Dorsolateral prefrontal cortex (tissue), 122 donors: ENCODE measurements at places on chromosomes 6 and 20. TPM values are rescaled to one million over a fixed set of nuclear protein-coding genes. Genes with fewer than 3 reads are reported as not detected.

GRCh38 chr20:33443512-33444239 is at the start of gene SNTA1:
SNTA1 (minus strand) TSS chr20:33443763; CDS start chr20:33443620, 143 bp downstream.
- DNase-seq = peak; percentile 78

CRISP3 gene
- total RNA-seq = not detected

DNA sequence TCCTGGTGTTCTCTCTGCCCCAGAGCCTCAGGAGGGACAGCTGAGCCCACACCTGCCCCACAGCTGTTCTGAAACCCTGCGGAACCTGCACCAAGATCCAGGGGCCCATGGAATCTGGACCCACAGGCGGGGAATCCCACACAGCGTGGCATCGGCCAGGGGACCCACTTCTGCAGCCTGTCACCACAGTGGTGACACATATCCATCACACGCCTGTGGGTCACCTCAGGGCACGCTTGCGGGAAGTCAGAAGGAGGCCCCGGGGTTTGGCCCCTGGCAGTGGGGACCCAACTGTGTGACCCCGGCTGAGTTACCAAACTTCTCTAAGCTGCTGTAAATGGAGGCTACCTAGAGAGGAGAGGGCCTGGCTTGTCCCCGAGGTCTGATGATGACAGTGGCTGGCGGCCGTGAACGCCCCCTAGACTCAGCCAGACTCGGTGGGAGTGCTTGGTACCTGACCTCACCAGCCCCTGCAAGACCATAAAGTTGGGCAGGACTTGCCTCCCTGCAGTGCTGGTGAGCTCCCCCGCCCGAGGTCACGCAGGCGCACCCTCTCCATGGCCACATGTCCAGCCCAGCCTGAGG is 2.3 kb upstream of the HRH3 start:
- DNase-seq = no peak

RIOK1 gene
- 10.8 TPM for total RNA-seq

DNA sequence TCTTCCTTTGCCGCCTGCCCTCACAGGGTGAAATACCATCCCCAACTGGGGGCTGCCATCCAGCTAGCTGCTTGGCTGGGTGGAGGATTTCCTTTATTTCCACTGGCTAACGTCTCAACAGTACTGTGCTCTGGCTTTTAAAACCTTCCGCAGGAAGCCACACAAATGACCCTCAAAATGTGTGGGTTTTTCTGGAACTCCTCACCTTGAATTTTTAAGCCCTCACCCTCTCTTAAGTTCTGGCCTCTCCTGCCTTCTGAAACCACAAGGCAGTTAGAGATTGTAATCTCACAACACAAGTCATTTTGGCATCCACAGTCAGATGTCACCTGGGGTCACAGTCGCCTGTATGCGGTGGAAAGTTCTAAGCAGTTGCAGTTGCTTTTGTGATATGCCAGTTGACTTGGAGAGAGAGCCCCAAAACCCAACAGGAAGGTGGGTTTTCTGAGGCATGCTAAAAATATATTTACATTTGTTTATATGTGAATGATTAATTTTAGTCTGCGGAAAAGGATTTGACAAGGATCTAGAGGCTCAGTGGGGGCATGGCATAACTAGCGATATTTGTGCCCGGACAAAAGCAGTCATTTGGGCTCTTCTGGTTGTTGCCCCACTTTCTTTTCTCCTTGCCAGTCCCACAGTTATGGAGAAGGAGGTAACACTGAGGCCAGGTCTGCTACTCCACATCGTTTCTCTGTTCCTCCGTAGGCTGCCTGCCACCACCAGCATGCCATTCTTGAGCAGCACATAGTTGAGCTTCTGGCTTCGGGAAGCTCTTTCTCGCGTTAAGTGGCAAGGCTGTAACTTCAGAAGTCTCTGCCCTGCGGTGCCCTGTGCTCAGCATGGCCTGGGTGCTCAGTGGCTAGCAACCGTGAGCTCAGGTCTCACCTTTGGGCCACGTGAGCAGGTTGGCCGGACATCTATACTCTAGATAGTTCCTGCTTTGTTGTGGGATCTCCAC is 335.3 kb downstream of the CD83 start:
- DNase-seq = no peak

DNA sequence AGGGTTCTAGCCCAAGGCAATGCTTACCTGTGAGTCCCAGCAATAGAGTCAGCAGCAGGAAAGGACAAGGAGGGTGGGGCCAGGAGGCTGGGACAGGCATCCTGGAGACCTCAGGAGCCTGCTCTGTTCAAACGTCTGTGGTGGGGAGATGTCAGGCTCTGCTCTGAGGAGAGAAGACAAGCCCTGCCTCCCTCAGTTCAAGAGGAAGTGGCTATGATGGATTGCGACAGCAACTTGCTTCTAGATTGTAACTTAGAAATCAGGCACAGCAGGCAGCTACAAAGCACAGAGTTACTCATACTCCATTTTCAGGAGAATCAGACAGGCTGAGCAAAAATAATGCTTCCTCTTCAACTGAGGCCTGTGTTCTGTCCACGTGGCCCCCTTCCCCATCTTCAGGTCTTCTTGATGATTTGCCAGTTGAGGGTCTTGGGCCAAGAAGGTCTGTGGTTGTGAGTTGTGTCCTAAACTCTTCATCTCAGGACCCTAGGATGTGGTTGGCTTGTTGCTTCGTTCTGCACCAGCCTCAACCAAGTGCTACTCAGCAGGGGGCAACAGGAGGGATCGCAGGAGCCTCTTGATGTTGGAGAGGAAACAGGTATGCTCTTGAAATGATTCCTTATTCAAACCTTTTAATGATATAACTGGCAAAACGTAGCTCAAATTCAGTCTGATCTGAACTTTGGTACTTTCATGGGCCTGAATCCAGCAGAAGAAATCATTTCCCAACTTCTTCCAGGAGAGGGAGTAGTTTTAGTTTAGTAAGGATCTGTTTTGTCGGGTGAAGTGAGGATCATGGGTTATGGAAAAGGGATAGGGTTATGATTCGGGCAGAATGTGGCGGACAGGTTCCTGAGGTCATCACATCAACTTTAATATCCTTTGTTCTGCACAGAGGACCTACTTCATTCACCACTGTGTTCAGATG is 31.0 kb downstream of the SIRPB1 start:
- no peak for DNase-seq

- DNase-seq = no peak
Observed at GRCh38 chr20:7463290-7463689, 477.0 kb downstream of the HAO1 start.

GRCh38 chr6:25963426-25964123 is 973 bp downstream of the TRIM38 start:
- no peak for DNase-seq

DSP gene
- 8.6 TPM for total RNA-seq

PTCRA gene
- not detected for total RNA-seq
